MCF 10A (cell line): ENCODE measurements at places on chromosomes 2 and 18.

DNA sequence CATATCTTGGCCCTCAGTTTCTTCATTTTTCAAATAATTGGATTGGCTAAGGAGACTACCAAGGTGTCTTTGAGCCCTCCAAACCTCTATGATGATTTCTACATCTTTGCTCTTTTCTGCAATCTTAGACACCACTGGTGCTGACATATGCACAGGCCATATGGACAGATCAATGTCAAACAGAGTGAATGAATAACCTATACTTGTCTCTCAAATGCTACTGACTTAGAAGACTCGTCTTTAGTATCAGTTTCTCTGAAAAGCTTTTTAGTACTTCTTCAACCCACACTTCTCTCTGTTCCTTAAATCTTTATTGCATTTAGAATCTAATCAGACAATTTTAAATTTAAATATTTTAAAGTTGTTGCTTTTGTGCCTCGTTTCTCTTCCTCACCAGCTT is 258.2 kb downstream of the LTBP1 start:
- H3K36me3 ChIP-seq, result peaks cover 12% of the 10 kb centered on the region
- DNase-seq, result no peak
- no peak overlapping the region for H3K27ac ChIP-seq
- H3K4me1 ChIP-seq, result peaks cover 8% of the 10 kb centered on the region
- H3K4me3 ChIP-seq, result no peak overlapping the region

GRCh38 chr18:2442006-2442405 is 129.3 kb downstream of the METTL4 start:
- H3K4me3 ChIP-seq, result no peak overlapping the region
- H3K4me1 ChIP-seq, result no peaks in the 10 kb centered on the region

- H3K4me3 ChIP-seq, result no peak overlapping the region
- no peaks in the 10 kb centered on the region for H3K4me1 ChIP-seq
Observed at GRCh38 chr2:134360745-134361487, 107.0 kb downstream of the MGAT5 start.

DNA sequence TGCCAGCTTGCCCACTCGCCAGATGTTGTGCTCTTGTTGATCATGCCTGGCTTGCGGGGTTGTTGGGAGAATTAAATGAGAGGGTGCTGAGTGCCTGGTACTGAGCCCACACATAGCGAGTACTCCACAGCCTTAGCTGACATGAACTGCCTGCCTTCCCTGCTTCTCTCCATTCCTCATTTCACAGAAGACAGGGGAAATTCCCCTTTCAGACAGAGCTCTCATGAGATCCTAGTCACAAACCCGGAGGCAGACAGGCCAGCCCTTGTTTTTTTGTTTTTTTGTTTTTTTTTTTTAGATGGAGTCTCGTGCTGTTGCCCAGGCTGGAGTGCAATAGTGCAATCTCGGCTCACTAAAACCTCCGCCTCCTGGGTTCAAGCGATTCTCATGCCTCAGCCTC is 17.1 kb upstream of the DNMT3A start:
- no peak for DNase-seq
- H3K27me3 ChIP-seq, result peaks cover 12% of the 10 kb centered on the region
- no peak overlapping the region for H3K27ac ChIP-seq
- no peaks in the 10 kb centered on the region for H3K36me3 ChIP-seq
- no peak overlapping the region for H3K4me3 ChIP-seq

DNA sequence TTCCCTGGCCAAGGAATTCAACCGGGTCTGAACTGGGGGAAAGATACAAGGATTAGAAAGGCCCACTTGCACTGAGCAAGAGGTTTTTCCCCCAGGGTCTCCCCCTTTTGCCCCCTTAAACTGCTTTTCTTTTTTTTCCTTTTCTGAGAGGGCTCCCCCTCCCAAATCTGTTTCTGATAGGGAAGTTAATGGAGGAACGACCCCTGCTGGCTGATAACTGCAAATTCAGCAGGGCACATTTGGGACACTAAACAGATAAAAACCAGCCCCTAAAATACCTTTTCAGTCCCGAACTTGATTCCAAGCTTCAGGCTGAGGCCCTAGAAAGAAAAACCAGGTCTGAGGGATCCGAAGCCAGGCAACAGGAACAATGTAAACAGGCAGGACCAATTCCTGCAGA is 1012.4 kb upstream of the CRIM1 start:
- H3K4me1 ChIP-seq, result no peaks in the 10 kb centered on the region
- peaks cover 8% of the 10 kb centered on the region for H3K36me3 ChIP-seq
- H3K27ac ChIP-seq, result no peak overlapping the region
- H3K4me3 ChIP-seq, result no peak overlapping the region
- H3K27me3 ChIP-seq, result peaks cover 76% of the 10 kb centered on the region

- peaks cover 15% of the 10 kb centered on the region for H3K4me1 ChIP-seq
- DNase-seq, result no peak
- H3K4me3 ChIP-seq, result peak within 1 kb of the TSS; percentile 73
- no peaks in the 10 kb centered on the region for H3K36me3 ChIP-seq
Observed at GRCh38 chr2:216632952-216633615, at the start of gene IGFBP2. Gene IGFBP2, plus strand, starts transcription at chr2:216633420. Its CDS starts 104 bp downstream, at chr2:216633524.

GRCh38 chr18:55779691-55780585 is 191.9 kb upstream of the TCF4 start:
- no peak for DNase-seq
- H3K27me3 ChIP-seq, result no peaks in the 10 kb centered on the region
- no peak overlapping the region for H3K27ac ChIP-seq
- H3K4me3 ChIP-seq, result no peak overlapping the region
- no peaks in the 10 kb centered on the region for H3K36me3 ChIP-seq

DNA sequence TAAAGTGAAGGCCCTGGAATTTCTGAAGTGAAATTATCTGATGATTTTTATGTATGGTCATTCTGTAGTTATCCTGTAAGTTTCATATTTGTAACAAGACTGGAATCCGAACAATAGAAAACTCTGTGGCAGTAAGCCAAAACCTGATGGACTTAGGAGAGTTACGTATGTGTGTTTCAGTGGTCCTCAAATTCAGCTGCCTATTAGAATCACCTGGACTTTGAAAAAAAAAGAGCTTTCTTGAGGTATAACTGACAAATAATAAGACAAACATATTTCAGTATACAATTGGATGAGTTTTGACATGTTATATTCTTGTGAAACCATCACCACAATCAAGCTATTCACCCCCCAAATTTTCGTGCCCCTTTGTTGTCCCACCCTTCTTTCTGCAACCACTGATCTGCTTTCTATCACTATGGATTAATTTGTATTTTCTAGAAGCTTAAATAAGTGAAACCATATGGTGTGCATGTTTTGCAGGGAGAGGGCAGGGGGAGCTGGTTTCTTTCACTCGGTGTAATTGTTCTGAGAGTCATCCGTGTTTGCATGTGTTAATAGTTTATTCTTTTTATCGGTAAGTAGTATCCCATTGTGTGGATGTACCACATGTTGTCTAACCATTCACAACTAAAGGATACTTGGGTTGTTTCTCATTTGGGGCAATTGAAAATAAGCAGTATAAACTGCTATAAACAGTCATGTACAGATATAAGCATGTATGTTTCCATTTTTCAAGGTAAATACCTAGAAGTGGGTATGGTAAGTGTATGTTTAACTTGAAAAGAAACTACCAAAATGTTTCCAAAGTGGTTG is 50.2 kb upstream of the EML4 start:
- H3K36me3 ChIP-seq, result no peaks in the 10 kb centered on the region
- H3K4me1 ChIP-seq, result peaks cover 23% of the 10 kb centered on the region
- H3K4me3 ChIP-seq, result no peak overlapping the region
- no peak for DNase-seq
- H3K27ac ChIP-seq, result no peak overlapping the region
- H3K27me3 ChIP-seq, result no peaks in the 10 kb centered on the region

DNA sequence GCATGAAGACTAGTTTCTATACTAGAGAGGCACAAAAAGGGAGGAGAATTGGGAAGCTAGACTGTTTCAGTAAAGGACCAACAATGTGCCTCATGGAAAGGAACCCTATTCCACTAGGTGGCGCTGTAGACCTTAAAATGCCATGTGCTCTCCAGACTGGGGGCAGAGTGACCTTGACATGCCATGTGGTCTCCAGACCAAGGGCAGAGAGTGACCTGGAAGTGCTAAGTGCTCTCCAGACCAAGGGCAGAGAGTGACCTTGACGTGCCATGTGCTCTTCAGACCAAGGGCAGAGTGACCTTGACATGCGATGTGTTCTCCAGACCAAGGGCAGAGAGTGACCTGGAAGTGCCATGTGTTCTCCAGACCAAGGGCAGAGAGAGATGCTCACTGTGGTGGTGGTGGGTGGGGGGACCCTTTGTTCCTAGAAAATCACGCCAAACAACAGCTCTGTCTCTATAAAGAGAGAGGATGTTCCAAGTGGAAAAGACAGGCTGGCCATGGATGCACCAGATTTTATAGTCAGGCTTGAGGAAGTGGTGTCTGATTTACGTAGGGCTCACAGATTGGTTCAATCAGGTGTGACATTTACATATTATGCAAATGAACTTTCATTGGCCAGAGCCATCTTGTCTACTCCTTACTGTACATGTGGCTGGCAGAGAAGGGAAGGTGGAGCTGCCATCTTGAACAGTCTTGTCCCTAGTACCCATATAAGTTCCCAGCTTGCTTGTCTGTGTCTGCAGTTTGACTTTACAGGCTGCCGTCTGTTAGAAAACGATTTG is 344.0 kb upstream of the DDX18 start:
- no peaks in the 10 kb centered on the region for H3K4me1 ChIP-seq
- H3K36me3 ChIP-seq, result no peaks in the 10 kb centered on the region
- no peak overlapping the region for H3K27ac ChIP-seq
- H3K27me3 ChIP-seq, result no peaks in the 10 kb centered on the region

- peaks cover 23% of the 10 kb centered on the region for H3K4me1 ChIP-seq
- no peak for DNase-seq
Observed at GRCh38 chr2:136376798-136377211, 258.9 kb upstream of the CXCR4 start.

DNA sequence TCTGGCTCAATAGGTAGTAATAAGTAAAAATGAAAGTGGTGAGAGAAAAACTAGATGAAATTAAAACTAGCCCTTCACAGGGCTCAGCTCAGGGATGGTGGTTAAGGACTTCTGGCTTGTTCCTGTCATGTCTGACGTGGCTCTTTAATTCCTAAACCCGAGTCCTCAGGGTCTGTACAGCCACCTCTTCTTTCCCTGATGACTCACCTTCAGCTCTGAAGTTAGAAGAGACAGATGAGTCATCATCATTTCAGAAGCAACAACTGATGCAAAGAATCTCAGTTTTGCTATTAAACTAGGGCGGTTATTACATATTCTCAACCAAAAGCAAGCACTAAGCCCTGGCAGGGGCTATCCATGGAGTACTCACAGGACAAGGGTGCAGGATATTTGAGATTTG is 24.0 kb upstream of the ITGB6 start:
- peaks cover 92% of the 10 kb centered on the region for H3K4me1 ChIP-seq
- peak overlapping the region; percentile 99 for H3K27ac ChIP-seq
- peak overlapping the region; percentile 48 for H3K4me3 ChIP-seq
- H3K27me3 ChIP-seq, result no peaks in the 10 kb centered on the region
- DNase-seq, result peak; percentile 97

DNA sequence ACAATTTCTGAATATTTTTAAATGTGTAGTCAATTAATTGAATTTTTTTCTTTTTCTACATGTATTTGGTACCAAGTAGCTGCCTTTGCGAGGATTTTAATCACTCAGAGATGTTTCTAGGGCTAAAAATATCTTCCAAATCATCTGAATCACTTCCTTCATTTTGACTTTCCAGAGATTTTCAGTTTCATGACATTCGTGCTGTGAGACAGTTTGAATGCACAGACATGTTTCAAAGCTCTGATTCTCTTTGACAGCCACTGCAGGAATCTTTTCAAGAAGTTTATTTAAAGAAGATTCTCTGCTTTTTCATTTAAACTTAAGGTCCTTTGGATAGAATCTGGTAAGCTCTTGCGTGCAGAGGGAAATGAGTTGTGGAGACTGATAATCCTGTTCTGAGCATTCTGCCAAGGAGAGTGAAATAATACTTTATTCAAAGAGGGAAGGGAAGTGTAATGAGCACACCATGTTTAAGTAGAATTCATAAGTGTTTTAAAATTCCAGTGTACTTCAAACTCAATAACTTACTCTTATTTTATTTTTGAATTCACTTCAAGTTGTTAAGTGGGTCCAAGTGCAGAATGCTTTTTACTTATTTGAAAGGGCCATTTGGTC is 9.7 kb downstream of the CYBRD1 start:
- H3K27ac ChIP-seq, result peak overlapping the region; percentile 51
- H3K36me3 ChIP-seq, result peaks cover 7% of the 10 kb centered on the region
- H3K4me1 ChIP-seq, result peaks cover 6% of the 10 kb centered on the region
- DNase-seq, result no peak
- H3K27me3 ChIP-seq, result no peaks in the 10 kb centered on the region
- H3K4me3 ChIP-seq, result no peak overlapping the region

- no peak overlapping the region for H3K4me3 ChIP-seq
- no peak for DNase-seq
- H3K4me1 ChIP-seq, result peaks cover 34% of the 10 kb centered on the region
- H3K36me3 ChIP-seq, result peaks cover 5% of the 10 kb centered on the region
- no peak overlapping the region for H3K27ac ChIP-seq
- H3K27me3 ChIP-seq, result peaks cover 8% of the 10 kb centered on the region
Observed at GRCh38 chr2:85769236-85769982, 15.6 kb downstream of the ATOH8 start.

- H3K36me3 ChIP-seq, result no peaks in the 10 kb centered on the region
- no peak overlapping the region for H3K4me3 ChIP-seq
- no peak for DNase-seq
- no peak overlapping the region for H3K27ac ChIP-seq
- H3K27me3 ChIP-seq, result no peaks in the 10 kb centered on the region
- H3K4me1 ChIP-seq, result no peaks in the 10 kb centered on the region
Observed at GRCh38 chr2:102012061-102012614, 20.4 kb downstream of the IL1R2 start.

GRCh38 chr2:215002500-215002899 is 135.9 kb downstream of the ABCA12 start:
- H3K4me3 ChIP-seq, result no peak overlapping the region
- H3K27me3 ChIP-seq, result no peaks in the 10 kb centered on the region
- DNase-seq, result peak; percentile 55
- peaks cover 43% of the 10 kb centered on the region for H3K36me3 ChIP-seq

DNA sequence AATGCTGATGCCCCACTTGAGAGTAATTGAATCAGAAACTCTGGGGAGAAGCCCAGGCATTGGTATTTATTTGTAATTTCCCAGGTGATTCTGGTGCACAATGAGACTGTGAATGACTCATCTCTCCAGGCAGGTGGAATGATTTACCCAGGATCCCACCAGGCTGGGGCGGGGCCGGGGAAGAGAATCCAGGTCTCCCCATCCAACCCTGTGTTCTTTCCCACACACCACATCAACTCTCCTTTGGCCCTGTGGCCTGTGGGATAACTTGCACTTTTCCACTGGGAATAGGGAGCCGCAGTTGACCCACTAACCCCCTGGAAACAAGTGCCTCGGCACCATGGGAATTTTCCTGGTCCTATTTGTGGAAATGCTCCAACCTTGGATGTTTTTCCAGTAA is 409.8 kb downstream of the ZNF521 start:
- H3K36me3 ChIP-seq, result no peaks in the 10 kb centered on the region
- DNase-seq, result peak; percentile 6
- no peak overlapping the region for H3K27ac ChIP-seq
- H3K4me1 ChIP-seq, result no peaks in the 10 kb centered on the region
- H3K27me3 ChIP-seq, result no peaks in the 10 kb centered on the region
- no peak overlapping the region for H3K4me3 ChIP-seq

GRCh38 chr2:239944694-239945551 is 80.2 kb downstream of the NDUFA10 start:
- no peaks in the 10 kb centered on the region for H3K36me3 ChIP-seq
- H3K27ac ChIP-seq, result no peak overlapping the region
- H3K4me1 ChIP-seq, result no peaks in the 10 kb centered on the region
- H3K4me3 ChIP-seq, result no peak overlapping the region
- DNase-seq, result no peak
